CD4-positive, alpha-beta T cell treated with Interleukin-4 for 1 hour (primary cell): ENCODE measurements at places on chromosomes 3 and 15.
A peak's percentile ranks its signal among the peaks of the same experiment; 100 is the strongest.

GRCh38 chr3:191263850-191264249 is 64.8 kb downstream of the OSTN start:
- no peak for DNase-seq

- no peak for DNase-seq
Measured at GRCh38 chr3:38608961-38609360, 40.5 kb downstream of the SCN5A start.

DNA sequence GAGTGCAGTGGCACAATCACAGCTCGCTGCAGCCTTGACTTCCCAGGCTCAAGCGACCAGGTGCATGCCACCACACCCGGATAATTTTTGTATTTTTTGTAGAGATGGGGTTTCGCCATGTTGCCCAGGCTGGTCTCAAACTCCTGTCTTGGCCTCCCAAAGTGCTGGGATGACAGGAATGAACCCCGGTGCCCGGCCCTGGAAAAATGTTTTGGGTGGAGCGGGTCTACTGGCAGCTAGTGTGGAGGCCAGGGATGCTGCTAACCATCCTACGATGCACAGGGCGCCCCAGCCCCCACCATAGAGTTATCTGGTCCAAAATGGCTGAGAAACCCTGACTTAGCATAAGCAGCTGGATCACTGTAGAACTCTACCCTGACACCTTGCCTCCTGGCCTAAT is 35.4 kb downstream of the NIPA2 start:
- no peak for DNase-seq

- DNase-seq = peak; percentile 79
Measured at GRCh38 chr15:31200735-31201151, 99.2 kb upstream of the TRPM1 start.

GRCh38 chr3:129161860-129162271 is 1.0 kb upstream of the ISY1 start:
- peak; percentile 32 for DNase-seq
